ENCODE measurements at places on chromosomes 12 and 14. TPM values are rescaled to one million over a fixed set of nuclear protein-coding genes. Genes with fewer than 3 reads are reported as not detected.

GRCh38 chr12:107164392-107164791, 71.0 kb upstream of the CRY1 start:
- H3K4me1 ChIP-seq = no peaks in the 10 kb centered on the region
- peaks cover 27% of the 10 kb centered on the region for H3K27me3 ChIP-seq
- H3K36me3 ChIP-seq = no peaks in the 10 kb centered on the region
- no peak for DNase-seq

The SERPINA9 gene
- not detected for total RNA-seq

DNA sequence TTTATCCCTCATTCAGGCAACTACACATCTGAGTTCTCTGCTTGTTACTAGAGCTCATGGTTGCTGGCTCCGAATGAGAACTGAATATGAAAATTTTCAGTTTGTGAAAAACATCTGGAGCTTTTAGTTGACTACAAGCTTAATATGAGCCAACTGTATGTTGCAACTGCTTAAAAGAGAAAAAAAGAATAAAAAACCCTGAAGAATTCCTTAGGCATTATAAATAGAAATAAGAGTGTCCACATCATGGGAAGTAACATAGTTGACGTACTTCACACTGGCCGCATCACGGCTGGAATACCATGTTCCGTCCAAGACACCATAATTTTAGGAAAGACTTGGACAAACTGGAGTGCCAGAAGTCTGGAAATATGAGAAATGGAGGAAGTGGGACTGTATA, 57.9 kb downstream of the PDE3A start:
- no peak overlapping the region for H3K4me3 ChIP-seq
- no peak overlapping the region for H3K27ac ChIP-seq
- no peak for DNase-seq
- H3K27me3 ChIP-seq = no peaks in the 10 kb centered on the region

GRCh38 chr12:95335948-95336347, 118.3 kb downstream of the VEZT start:
- no peak for DNase-seq
- no peak overlapping the region for H3K27ac ChIP-seq
- H3K4me1 ChIP-seq = peaks cover 5% of the 10 kb centered on the region
- H3K27me3 ChIP-seq = no peaks in the 10 kb centered on the region

GRCh38 chr12:10528174-10528953, 22.7 kb downstream of the EIF2S3B start:
- H3K4me1 ChIP-seq = peaks cover 7% of the 10 kb centered on the region
- no peaks in the 10 kb centered on the region for H3K27me3 ChIP-seq
- peaks cover 7% of the 10 kb centered on the region for H3K36me3 ChIP-seq
- no peak for DNase-seq

DNA sequence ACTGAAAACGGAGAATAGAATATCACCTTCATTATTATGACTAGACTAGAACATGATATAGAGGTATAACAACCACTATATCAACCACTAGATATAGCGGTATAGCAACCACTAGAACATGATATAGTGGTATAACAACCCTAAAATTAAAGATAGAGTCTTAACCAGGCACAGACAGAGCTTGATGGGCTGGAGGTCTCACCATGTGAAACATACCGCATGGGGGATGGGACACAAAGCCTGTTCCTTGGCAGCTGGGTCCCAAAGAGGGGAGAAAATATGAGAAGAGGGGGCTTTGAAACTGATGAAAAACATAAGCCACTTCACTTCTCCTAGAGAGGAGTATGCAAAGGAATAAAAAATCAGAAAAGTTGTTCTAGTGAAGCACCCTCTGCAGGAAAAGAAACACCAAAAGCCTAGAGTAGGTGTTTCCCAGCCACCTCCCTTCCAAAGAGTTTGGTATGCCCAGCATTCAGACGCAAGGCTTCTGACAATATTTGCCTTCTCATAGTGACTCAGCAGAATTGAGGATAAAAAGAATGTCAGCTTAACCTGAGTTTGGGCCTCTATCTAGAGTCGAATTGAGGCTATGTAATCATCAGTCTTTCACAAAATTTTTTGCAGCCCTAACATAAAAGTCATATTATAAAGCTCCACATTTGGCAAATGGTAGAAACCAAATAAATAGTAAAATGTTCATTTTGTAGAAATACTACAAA, 316.4 kb downstream of the NOVA1 start:
- no peaks in the 10 kb centered on the region for H3K4me1 ChIP-seq
- no peaks in the 10 kb centered on the region for H3K36me3 ChIP-seq
- no peaks in the 10 kb centered on the region for H3K27me3 ChIP-seq
- H3K4me3 ChIP-seq = no peak overlapping the region

DNA sequence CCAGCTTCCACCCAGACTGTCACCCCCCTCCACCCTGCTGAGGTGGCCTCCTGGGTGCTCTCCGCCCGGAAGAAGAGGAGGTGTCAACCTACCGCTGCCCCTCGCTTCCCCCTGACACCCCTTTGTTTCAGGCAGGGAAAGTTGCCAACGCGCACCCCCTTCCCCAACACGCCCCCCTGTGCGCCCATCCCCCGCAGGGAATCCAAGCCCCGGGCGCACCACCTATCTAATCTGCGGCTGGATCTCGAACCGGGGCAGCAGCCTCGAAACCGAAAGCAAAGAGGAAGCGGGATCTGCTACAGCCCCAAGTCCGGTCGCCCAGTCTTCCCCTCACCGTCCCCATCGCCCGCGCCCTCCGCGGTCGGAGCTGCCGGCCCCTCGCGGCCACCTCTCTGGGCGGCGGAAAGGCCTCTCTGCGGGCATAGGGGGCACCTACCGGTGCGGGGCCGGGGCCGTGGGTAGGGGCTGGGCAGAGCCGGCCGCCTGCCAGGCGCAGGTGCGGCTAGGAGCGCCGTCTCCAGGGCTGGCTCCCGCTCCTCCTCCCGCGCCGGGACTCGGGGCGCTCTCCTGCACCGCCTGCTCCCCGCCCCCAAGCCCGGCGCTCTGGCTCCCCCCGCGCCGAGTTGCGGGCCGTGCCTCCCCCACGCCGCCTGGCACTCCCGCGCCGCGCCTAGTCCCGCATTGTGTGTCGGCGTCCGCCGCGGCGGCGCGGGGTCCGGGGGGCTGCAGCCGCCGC, 18.3 kb upstream of the PLEKHH1 start:
- no peaks in the 10 kb centered on the region for H3K36me3 ChIP-seq
- peaks cover 23% of the 10 kb centered on the region for H3K4me1 ChIP-seq
- peaks cover 32% of the 10 kb centered on the region for H3K27me3 ChIP-seq
- DNase-seq = peak; percentile 61
- peak overlapping the region; percentile 72 for H3K27ac ChIP-seq

The NABP2 gene
- total RNA-seq = 64.3 TPM

DNA sequence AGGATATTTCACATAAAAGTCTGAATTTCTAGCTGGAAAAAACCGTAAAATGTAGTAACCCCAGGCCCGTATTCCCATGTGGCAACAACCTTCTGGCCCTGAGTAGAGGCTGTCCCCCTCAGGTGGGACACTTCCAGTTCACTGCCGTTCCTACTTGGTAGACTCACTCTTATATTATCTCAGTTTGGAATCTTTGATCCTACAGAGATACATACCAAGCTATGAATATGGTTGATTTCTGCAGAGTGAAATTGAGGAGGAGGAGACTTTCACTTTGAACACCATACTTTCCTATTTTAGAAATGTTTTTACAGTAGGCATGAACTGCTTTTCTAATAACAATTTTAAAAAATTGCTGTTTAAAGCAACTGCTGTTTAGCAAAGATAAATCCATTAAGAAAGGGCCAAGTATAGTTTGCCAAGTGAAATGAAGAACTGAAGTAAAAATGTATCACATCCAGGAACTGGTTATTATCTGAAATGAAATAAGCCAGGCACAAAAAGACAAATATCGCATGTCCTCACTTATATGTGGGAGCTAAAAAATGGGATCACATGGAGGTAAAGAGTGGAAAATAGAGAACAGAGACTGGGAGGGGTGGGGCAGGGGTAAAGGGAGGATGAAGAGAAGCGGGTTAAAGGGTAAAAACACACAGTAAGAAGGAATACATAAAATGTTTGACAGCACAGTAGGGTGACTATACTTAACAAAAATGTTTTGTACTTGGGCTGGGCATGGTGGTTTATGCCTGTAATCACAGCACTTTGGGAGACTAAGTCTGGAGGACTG, 92.8 kb upstream of the METAP2 start:
- no peak overlapping the region for H3K27ac ChIP-seq
- no peaks in the 10 kb centered on the region for H3K27me3 ChIP-seq
- no peaks in the 10 kb centered on the region for H3K4me1 ChIP-seq
- no peak overlapping the region for H3K4me3 ChIP-seq

GRCh38 chr12:42683933-42684801, 94.6 kb upstream of the PRICKLE1 start:
- DNase-seq = no peak
- H3K4me3 ChIP-seq = no peak overlapping the region
- no peak overlapping the region for H3K27ac ChIP-seq
- H3K4me1 ChIP-seq = no peaks in the 10 kb centered on the region
- H3K36me3 ChIP-seq = no peaks in the 10 kb centered on the region
- no peaks in the 10 kb centered on the region for H3K27me3 ChIP-seq

- DNase-seq = no peak
- no peaks in the 10 kb centered on the region for H3K36me3 ChIP-seq
- peaks cover 6% of the 10 kb centered on the region for H3K27me3 ChIP-seq
- peaks cover 7% of the 10 kb centered on the region for H3K4me1 ChIP-seq
Observed at GRCh38 chr12:121980191-121980891, 41.3 kb upstream of the BCL7A start.

Data from activated CD8-positive, alpha-beta T cell treated with anti-CD3 and anti-CD28 coated beads, Interleukin-2, amount 10 ng/mL, durations not matched to agents 7 days and 5 days (primary cell).